ENCODE measurements at places on chromosomes 12 and 14. TPM values are rescaled to one million over a fixed set of nuclear protein-coding genes. Genes with fewer than 3 reads are reported as not detected.

DNA sequence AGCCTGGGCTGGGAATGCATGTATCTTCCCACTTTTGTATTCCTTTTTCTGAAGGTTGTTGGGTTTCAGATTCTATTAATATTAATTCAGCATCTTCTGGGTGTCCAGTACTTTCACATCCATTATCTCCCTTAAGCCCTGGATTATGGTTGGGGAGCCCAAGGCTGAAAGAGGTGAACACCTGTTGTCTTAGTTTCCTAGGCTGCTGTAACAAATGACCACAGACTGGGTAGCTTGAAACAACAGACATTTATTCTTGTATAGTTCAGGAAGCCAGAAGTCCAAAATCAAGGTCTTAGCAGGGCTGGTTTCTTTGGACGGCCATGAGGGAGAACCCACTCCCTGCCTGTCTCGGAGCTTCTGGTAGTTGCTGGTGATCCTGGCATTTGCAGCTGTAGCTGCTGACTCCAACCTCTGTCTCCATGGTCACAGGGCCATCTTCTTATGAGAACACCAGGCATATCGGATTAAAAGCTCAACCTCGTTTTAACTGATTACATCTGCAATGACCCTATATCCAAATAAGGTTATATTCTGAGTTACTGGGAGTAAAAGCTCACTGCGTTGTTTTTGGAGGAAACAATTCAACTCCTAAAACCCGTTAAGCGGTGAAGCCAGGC, 68.2 kb upstream of the CLMN start:
- DNase-seq, result no peak

Gene TAS2R13
- total RNA-seq, result 0.13 TPM

GRCh38 chr12:92075425-92075914, 70.2 kb downstream of the BTG1 start:
- peak; percentile 39 for DNase-seq

- no peak for DNase-seq
These were observed 47.3 kb upstream of the SRP54 start for GRCh38 chr14:34935488-34935887.

DNA sequence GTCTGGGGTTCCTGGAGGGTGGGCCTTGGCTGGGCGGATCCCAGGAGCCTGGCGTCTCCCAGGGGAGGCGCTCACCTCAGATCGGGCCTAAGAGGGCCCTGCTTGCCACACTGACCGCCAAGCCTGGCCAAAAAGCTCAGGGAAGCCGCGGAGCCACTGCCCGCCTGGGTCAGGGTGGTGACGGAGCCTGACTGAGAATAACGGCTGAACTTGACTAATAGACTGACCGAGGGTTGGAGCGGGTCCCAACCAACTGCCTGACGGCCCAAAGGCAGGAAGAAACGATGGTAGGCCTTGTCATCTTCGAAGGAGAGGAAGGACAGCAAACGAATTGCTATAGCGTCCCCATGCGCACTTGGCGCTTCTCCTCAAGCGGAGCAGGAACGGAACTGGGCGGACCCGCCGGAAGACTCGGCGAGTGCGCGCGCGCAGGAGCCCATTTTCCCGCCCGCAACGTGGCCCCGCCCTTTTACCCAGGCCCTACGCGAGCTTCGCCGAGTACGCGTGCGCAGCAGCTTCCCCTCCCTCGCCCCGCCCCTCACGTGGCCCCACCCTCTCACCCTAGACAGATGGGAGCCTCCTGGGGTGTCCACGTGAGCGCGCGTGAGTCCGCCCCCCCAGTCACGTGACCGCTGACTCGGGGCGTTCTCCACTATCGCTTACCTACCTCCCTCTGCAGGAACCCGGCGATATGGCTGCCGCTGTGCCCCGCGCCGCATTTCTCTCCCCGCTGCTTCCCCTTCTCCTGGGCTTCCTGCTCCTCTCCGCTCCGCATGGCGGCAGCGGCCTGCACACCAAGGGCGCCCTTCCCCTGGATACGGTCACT, at the start of the genes ERP29 and TMEM116:
Gene ERP29, plus strand, starts transcription at position 652 of the 826 bp plus-strand sequence. Its CDS starts 40 bp downstream, at position 692.
Gene TMEM116, minus strand, starts transcription at position 391 of the 826 bp plus-strand sequence. CDS start 7,895 bp downstream, outside the sequence.
- DNase-seq, result peak; percentile 94

Gene MIPOL1
- 23.7 TPM for total RNA-seq

DNA sequence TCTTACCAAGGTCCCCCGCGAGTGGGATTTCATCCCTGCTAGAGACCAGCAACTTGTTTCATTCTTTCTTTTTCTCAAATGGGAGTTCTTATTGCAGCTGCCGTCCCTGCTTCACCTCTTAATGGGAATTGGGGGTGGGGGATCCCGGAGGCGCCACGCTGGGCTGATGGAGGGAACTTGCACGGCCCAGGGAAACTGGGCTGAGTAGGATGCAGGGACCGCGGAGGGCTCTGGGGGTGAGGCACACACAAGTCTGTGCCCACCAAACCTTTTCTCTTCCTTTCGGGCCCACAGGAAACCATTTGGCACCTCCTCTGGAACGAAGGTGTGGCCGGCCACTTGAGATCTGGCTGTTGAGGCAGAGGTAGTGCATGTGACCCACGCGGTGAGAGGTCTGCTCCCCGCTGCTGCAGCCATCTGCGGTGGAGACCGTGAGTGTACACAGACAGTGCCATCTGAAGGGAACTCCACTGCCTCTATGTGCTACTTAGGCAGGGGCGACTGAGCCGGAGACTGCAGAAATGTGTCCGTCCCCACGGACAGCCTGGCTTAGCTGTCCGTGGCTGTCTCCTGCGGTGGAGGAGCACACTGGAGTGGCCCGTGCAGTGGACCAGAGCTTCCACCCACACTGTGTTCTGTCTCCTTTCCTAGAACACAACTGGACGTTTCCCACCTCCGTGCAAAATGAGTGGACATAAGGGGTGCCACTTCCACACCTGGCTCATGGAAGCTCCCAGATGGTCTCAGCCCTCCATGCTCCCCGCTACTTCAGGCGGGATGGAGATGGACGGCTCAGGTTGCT, 42.1 kb upstream of the TESC start:
- DNase-seq, result no peak

GRCh38 chr12:50839042-50839441, 3.7 kb upstream of the TMPRSS12 start:
- no peak for DNase-seq

DNA sequence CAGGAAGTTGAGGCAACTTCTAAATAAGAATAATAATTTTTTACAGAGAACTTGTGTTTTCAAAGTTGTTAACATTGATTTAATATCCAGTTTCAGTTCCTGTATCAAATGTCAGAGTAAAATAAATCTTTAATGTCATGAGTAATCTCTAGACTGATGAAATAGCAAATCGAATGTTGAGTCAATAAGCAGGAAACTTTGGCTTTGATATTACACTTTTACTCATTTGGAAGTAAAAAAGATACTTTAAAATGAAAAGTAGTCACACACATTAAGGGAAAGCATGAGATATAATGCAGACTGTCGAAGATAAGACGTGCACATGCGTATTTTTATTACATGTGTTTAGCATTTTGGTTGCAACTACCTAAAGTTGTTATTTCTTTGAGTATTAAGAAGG, 78.2 kb upstream of the PTGDR start:
- DNase-seq, result no peak

Gene ANKRD33
- not detected for total RNA-seq

DNA sequence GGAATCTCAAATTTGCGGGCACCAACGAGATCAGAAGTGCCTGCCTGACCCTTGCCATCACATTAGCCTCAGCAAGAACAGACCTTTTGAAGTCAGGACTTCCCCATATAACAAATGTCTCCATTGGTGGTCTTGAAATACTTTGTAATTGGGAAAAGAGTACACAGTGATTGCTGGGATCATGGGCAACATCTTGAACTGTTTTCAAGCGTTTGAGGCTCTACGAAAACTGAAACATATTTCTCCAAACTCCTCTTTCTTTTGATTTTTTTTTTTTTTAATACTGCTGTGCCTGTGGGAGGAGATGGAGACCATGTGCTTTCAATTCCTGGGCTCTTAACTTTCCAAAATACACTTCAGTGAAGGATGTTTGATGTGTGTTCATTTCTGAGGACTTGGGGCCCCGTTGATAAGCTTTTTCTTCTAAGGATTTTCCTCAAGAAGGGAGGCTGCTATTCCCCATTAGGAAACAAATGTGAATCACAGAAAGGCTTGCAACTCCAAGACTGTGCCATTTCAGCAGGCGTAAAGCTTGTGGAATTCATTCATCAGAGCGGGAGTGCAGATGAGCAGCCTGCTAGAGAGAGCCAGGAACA, 94.5 kb downstream of the TMEM132C start:
- DNase-seq, result no peak

GRCh38 chr12:89486264-89486663, 38.3 kb downstream of the GALNT4 start:
- no peak for DNase-seq

Gene PRICKLE1
- 3.3 TPM for total RNA-seq

DNA sequence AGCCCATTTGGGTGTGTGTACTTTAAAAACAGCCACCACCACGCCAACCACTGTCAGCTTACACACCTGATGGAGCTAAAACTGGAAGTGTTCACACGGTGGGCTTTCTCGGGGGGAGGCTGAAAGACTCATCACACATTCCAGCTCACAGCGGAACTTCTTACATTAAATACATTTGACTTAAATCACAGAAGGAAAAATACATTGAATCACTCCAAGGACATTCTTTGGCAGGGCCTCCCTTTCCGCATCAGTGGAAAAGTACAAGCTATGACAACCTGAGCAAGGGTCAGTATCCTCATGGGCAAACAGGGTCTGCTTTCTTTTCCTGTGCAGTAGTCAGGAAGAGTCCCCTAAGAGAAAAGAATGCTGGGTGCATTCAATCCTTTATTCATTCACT, 31.0 kb upstream of the TC2N start:
- DNase-seq, result no peak

DNA sequence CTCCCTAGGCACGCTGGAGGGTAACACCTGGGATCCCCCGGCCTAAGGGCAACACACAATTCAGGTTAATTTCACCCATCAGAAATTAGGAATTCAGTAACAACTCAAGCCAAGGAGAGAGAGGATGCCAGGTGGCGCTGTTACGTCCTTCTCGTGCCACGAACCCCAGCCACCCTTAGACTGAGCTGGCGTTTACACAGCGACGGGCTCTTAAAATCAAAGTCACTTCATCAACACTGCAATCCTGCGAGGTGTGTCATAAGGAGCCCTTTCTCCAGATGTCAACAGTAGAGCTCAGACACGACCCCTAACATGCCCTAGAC, 110.6 kb upstream of the TMEM132D start:
- DNase-seq, result no peak

Gene RPL10L
- not detected for total RNA-seq

GRCh38 chr12:47740606-47741339, 15.5 kb upstream of the ENDOU start:
- DNase-seq, result no peak

- no peak for DNase-seq
These were observed 741.8 kb downstream of the TMEM121 start for GRCh38 chr14:106268013-106268727.

Gene FOXM1
- total RNA-seq, result 66.4 TPM
